ENCODE measurements at places on chromosomes 6 and 20. TPM values are rescaled to one million over a fixed set of nuclear protein-coding genes. Genes with fewer than 3 reads are reported as not detected.

Gene RUNX2
- 39.3 TPM for total RNA-seq

Gene WFDC10B
- not detected for total RNA-seq

Gene OGFR
- 79.2 TPM for total RNA-seq

Gene TSPO2
- total RNA-seq = not detected

Gene HLA-DQA2
- total RNA-seq = 4.3 TPM

All from T-helper 2 cell treated with Interferon-gamma antibody and Interleukin-4, amounts not matched to agents 100 ng/mL and 5 ng/mL, for 36 hours (primary cell).